Caudate nucleus (tissue), 63 donors: ENCODE measurements at places on chromosomes 1 and 21.
A peak's percentile ranks its signal among the peaks of the same experiment; 100 is the strongest.

- no peak for DNase-seq
These were observed 7.0 kb downstream of the TRIM33 start for GRCh38 chr1:114503916-114504422.

- no peak for DNase-seq
These were observed 645.7 kb upstream of the PTBP2 start for GRCh38 chr1:96075704-96076455.

DNA sequence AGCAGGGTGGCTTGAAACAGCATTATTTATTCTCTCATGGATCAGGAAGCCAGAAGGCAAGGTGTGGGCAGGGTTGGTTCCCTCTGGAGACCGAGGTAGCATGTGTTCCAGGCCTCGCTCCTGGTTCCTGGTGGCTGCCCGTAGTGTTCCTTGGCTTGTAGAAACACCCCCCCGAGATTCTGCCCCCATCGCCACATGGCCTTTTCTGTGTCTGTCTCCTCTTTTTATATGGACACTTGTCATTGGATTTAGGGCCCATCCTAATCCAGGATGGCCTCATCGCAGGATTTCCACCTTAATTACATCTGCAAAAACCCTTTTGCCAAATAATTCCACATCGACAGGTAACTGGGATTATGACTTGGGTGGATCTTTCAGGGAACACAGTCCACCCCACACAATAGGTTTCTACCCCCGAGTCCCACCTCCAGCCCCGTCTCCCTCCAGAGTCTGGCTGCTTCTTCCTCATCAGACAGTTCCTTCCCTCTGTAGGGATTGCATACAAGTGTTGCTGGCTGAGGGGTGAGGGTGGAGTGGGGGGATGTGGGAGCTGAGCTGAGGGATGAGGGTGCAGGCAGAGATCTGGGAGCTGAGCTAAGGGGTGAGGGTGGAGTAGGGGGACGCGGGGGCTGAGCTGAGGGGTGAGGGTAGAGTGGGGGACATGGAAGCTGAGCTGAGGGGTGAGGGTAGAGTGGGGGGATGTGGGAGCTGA, 12.3 kb upstream of the NPHP4 start:
- no peak for DNase-seq

GRCh38 chr1:91770667-91771268, 115.2 kb downstream of the TGFBR3 start:
- DNase-seq = no peak

DNA sequence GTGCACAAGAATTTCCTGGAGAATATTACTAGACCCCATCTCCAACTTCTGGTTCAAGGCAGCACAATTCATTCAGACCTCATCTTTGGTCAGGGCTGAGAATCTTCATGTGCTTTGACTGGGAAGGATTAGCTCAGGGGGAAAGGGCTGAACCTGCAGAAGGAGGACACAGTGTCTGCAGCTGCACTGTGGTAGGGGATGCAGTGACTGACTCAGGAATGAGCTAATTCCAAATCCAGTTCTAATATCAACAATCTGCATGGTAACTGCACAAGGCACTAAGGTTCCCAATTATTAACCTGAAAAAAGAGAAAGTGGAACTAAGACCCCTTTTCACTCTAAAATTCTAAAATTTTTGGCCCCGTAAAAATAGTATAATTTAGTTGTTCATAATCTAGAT, 31.6 kb downstream of the TTLL7 start:
- DNase-seq = no peak

- no peak for DNase-seq
These were observed 82.5 kb downstream of the DESI2 start for GRCh38 chr1:244735404-244735803.

DNA sequence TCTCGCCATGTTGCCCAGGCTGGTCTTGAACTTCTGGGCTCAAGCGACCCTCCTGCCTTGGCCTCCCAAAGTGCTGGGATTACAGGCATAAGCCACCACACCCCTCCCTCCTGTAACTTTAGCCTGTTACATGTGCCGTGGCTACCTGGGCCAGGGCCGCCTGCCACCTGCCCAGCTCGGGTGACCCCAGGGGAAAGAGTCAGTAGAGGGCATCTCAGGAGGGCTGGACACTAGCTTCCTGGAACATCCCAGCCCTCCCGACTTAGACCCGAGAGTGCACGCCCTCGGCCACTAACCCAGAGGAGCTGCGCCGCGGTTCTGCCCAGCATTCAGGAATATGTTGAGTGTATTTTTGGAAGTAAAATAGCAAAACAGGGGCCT, 40.4 kb upstream of the TMEM52 start:
- DNase-seq = no peak

DNA sequence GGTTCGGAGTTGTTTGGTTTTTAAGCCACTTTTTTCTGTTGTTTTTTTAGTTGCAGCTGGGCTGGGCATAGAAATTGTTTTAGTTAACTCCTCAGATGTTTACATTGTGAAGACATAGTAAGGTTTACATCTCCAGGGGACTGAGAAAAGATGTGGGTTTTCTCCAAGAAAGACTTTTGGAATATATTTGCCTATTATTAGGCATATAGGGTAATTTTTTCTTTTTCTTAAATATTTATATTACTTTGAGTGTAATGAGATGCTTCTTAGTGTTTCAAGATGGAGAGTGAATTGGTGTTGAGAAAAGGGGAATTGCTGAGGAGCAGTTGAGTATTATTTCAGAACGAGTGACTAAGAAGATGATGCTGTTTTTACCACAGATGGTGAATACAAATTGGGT, 26.6 kb upstream of the PIGK start:
- no peak for DNase-seq

GRCh38 chr1:999725-1000356, at the start of gene HES4:
Gene HES4 (minus strand): TSS chr1:1000097. CDS start chr1:999973, 124 bp downstream.
- peak; percentile 87 for DNase-seq

GRCh38 chr1:108053270-108054013, 88.5 kb upstream of the VAV3 start:
- DNase-seq = no peak

DNA sequence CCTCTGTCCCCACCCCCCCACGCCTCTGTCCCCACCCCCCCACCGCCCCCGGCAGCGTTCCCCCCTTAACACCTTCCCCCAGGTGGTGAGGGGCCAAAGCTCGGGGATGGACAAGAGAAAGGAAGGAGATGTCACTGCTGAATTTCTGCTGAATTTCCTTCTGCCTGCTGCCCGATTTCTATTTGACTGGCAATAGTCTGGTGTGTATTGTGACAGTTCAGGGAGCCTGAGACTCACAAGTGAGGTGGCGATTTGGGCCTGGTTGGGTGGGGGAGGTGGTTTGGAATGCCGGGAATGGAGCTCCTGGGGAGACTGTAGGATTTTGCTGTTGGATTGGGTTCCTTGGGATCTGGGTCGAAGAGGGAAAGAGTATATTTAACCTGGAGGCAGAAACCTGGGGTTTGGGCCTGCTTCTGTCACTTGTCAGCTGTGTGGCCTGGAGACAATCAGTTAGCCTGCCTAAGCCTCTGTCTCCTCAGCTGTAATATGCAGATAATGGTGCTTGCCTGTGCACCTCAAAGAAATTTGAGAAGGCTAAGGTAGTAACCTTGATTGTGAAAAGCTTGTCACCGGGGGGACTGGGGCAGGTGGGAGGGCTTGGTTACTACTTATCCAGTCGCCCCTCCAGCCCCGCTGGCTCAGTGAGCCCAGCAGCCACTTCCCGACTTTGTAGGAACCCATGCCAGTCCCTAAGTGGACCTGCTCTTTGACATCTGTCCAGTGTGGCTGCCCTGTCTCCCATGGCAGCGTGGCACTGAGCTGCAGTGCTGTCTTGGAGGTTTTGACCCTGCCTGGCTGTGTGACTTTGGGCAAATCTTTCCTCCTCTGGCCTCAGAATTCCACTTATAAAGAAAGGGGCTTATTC, 7.7 kb upstream of the LMNA start:
- DNase-seq = peak; percentile 44

GRCh38 chr1:147478521-147478920, 62.8 kb upstream of the BCL9 start:
- DNase-seq = no peak

GRCh38 chr1:36099681-36100341, 11.1 kb downstream of the ADPRS start:
- no peak for DNase-seq

DNA sequence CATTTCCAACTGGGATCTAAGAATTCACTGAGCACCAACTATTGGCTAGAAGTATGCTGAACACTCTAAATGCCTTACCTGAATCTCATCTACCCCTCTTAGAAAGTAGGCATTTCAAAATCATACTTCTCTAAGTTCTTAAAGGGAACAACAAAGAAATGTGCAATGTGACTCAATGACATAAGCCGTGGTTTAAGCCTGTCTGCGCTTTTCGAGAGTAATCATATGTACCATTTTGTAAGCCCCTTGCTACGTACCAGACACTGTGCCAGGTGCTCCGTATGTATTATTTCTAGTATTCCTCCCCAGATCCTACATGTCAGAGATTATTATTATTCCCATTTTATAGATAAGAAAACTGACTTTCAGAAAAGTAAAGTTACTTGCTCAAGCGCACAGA, 454.2 kb downstream of the SETD4 start:
- DNase-seq = no peak

DNA sequence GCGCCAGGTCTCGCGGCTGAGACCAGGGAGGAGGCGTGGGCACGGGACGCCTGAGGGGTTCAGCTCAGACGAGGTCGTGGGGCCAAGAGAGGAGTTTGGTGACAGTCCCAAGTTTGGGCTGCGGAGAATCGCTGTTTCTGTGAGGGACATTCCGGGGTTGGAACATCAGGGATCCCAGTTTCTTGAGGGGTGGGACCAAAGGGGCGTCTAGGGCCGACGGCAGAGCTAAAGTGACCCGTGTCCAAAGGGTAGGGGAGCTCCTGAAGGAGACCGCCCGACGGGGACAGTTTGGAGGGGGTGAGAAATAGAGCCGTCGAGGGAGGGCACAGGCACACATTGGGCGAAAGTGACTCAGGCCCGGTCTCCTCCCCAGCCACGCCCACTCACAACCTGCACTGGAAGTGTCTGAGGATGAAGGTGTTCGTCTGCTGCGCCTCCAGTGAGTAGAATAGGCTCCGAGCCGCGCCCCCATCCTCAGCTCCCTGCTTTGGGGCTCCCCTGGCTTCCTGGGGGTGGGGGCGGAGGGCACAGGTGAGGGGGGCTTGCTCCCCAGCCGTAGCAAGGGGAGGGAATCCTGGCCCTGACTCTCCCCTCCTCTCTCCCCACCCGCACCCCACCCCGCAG, 7.0 kb downstream of the EFNA3 start:
- DNase-seq = no peak

DNA sequence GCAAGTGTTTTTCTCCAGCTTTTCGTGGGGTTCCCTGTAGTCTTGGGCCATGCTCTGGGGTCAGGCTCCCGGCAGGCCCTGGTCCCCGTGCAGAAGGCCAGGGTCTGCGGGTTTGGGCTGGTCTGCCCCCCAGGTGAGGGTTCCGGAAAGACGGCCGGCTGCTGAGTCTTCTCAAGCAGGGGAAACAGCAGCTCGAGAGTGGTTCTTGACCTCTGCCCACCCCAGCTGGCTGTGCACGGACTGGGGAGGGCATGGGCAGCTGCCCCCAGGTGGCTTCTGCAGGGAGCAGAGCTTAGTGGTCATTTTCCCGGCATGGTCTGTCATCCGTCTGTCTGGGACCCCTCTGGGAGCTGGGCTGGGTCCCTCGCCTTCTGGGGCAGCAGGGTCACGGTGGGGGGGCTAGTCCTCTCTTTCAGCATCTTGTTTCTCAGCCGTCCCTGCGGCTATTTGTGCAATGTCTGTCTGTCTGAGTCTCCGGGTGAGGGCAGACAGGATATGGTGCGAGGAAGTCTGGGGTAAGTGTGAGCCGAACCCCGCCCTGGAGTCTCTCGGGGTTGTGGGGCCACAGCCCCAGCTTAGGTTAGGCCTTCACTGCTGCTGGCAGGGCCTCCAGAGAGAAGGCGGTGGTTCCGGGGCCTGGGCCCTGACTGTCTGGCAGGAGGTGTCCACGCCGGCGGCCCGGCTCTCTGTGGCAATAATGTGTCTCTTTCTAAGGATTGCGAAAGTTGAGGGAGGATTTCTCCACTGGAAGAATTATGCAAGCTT, 6.1 kb downstream of the SKI start:
- no peak for DNase-seq

DNA sequence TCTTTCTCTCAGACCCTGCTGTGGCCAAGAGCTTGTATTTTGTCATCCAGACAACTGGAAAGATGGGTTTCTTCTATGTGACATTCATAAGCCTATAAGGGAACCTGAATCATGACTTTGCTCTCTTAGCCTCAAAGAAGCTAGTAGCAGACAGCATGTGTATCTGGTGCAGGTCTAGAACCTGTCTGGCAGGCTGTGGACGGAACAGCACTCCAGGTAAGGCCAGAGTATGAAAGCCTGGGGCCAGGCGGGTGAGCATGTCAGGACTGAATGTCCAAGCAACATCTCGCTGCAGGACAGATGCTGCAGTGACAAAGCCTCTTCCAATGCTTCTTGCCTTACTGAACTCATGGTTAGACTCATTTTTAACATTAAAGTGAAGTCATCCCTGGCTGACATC, 32.8 kb downstream of the AKNAD1 start:
- DNase-seq = no peak

- DNase-seq = no peak
These were observed 445.3 kb downstream of the RWDD3 start for GRCh38 chr1:95679262-95679661.

DNA sequence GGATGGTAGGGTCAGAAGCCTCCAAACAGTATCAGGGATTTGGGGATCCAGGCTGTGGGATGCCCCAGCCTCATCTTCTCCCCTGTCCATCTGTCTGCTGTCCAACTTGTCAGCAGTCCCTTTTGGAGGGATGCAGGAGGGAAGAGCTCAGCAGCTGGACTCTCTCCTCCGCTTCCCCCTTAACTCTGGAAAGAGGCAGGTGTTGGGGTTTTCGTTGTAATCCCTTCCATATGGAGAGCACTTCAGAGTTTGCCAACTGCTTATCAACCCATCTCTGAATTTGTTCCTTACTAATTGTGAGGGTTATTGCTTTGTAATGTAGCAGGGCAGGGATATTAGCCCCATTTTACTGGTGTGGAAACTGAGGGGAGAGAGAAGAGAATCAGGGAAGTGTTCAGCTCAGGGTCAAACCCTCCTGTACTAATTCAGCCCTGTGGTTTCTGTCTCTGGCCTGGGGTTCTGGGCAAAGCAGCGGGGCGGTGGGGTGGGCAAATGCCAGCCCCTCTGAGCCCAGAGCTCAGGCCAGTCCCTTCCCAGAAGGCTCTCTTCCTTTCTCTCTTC, 3.2 kb downstream of the CITED4 start:
- DNase-seq = no peak

DNA sequence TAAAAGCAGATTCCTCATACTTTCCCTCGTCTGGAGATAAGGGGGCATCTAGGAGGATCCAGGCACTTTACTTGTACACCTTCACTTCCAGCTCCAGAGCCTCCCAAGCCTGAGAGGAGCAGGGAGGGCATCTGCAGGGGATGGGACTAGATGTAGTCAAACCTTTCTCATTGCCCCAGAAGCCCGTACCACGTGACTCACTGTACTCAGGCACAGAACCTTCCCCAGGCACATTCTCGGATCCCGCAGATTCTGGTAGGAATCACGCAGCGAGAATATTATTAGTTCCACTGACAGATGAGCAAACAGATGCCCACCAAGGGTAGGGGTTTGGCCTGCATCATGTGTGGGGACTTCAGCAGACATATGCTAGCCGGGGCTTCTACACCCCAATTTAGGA, 25.2 kb upstream of the TNR start:
- no peak for DNase-seq

GRCh38 chr1:41626146-41626545, 141.7 kb upstream of the EDN2 start:
- DNase-seq = no peak

GRCh38 chr1:227576189-227576588, 12.8 kb downstream of the ZNF678 start:
- no peak for DNase-seq
